ENCODE measurements at places on chromosomes 3 and 15. TPM values are rescaled to one million over a fixed set of nuclear protein-coding genes. Genes with fewer than 3 reads are reported as not detected.

GRCh38 chr15:96270581-96271172 lies 59.8 kb upstream of the NR2F2 start:
- no peak for DNase-seq

GRCh38 chr3:186724911-186725310 lies 7.8 kb downstream of the KNG1 start:
- DNase-seq: no peak

GRCh38 chr3:110711851-110712516 lies 359.6 kb upstream of the NECTIN3 start:
- DNase-seq: no peak

- no peak for DNase-seq
Measured at GRCh38 chr3:44561076-44561475, 6.1 kb downstream of the ZKSCAN7 start.

DNA sequence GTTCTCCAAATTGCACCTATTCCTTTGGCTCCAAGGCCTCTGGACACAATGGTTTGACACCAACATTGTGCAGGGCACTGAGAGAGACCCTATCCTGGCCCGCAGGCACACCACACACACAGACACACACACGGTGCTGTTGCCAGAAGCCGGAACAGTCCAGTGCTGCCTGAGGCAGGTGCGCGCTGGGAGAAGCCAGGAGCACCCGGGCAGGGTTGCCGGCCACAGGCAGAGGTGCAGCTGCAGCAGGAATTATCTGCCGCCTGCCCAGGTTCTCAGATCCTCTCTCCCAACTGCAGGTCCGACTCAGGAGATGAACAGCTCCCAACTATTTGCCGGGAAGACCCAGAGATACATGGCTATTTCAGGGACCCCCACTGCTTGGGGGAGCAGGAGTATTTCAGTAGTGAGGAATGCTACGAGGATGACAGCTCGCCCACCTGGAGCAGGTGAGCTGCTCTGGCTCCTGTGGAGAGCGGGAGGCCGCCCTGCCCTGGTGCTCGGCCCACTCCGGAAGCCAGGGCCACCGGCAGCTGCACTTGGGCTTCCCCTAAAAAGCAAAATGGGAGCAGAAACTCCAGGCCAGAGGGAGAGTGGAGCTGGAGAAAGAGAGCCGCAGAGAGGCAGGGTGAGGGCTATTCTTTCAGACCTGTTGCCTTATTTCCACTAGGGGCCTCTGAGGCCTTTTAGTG lies 42.9 kb downstream of the CHDH start:
- no peak for DNase-seq

DNA sequence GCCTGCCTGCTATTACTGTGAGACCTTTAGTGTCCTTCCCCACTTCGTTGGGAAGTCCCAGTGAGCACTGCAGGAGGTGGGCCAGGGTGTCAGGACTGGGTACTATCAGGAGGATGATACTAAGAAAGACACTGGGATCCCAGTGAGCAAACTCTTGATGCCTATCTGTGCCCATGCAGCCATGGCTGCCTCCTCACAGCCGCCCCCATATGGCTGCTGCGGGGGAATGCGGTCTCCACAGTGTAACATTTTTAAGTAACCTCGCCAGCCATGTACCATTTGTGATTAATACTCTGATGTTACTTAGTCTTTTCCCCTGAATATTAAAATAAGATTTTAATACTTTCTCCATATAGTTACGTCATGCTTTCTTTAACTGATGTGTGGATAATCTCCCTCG lies 312.2 kb downstream of the RYR3 start:
- no peak for DNase-seq

GRCh38 chr3:37527361-37527760 lies 334.3 kb upstream of the CTDSPL start:
- no peak for DNase-seq

DNA sequence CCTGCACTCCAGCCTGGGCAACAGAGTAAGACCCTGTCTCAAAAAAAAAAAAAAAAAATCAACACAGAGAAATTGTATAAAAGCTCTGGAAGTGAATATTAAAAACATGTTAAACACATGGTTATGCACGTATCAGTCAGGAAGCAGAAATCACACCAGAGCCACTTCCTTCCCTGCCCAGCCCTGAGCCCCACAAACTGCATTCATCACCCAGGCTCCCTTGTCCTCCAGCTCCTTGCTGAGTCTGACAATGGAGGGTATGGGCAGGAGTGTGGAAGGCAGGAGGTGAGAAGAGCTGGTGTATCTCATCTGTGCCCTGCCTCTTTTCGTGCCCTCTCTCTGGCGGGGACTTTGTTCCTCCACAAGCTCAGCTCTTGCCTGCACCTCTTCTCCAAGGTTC lies 12.1 kb upstream of the LOXL1 start:
- no peak for DNase-seq

DNA sequence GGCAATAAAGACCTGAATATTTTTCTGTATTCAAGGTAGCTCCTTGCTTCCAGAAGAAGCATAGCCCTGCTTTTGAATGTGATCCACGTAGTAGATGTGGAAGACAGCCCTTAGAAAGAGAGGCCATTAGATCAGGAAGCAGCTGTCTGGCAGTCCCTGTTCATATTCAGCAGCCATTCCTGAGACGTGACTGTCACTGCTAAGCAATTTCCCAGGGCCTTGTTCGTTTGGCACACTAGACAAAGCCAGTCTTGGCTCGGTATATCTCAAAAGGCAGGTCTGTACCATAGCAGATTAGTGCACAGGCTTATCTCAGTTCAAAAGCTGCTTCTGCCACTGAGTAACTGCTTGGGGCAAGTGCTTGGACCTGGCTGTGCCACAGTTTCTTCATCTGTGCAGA lies 287.8 kb upstream of the MCTP2 start:
- DNase-seq: no peak

DNA sequence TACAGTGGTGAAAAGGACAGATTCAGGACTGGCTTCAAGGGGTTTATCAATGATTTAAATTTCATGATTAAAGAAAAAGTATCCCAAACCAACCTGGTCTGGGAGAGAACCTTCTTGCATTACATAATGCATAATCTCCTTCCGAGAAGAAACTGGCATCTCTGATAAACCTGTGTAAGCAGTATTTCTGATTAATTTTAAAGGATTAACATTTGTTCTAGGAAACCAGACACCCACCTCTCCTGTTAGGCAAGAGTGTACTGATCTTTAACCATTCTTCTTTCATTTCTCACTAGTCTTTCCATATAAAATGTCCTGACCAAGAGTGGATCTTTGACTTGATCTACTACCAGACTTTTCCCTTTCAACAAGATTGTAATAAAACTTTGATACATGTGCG lies 22.8 kb upstream of the PPP4R2 start:
- no peak for DNase-seq

- DNase-seq: no peak
Measured at GRCh38 chr3:44914936-44915335, 40.5 kb downstream of the TGM4 start.

DNA sequence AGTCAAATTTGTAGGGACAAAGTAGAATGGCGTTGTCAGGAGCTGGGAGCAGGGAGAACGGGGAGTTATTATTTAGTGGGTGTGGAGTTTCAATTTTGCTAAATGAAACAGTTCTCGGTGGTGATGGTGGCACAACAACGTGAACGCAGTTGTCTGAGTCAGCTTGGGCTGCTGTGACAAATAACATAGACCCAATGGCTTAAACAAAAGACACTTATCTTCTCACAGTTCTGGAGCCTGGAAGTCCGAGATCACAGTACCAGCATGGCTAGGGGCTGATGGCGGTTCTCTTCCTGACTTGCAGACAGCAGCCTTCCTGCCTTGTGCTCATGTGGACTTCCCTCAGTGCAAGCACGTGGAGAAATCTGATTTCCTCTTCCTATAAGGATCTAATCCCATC lies 90.2 kb downstream of the CHSY1 start:
- no peak for DNase-seq

- no peak for DNase-seq
Measured at GRCh38 chr3:48738926-48739616, 22.1 kb upstream of the IP6K2 start.

GRCh38 chr3:24264748-24265158 lies 229.9 kb downstream of the THRB start:
- no peak for DNase-seq

GRCh38 chr3:120780977-120781376 lies 38.4 kb downstream of the GTF2E1 start:
- no peak for DNase-seq

GRCh38 chr15:46946953-46947352 lies 770.4 kb upstream of the SEMA6D start:
- no peak for DNase-seq

GRCh38 chr15:77036537-77037387 lies 34.1 kb downstream of the TSPAN3 start:
- DNase-seq: no peak

GRCh38 chr15:61380270-61380669 lies 151.2 kb upstream of the RORA start:
- no peak for DNase-seq

Gene ITIH4
- 63.3 TPM for total RNA-seq

Gene AGBL1
- total RNA-seq: not detected

Gene C2CD4A
- not detected for total RNA-seq

Gene WNT5A
- total RNA-seq: not detected

Gene EXD1
- total RNA-seq: not detected

Gene SV2B
- total RNA-seq: 0.09 TPM

Gene TRAT1
- 143 TPM for total RNA-seq

Gene ONECUT1
- not detected for total RNA-seq

Gene CPNE9
- 0.21 TPM for total RNA-seq

Data from T-cell (primary cell).